ENCODE measurements at places on chromosomes 5 and 9.
A peak's percentile ranks its signal among the peaks of the same experiment; 100 is the strongest.

DNA sequence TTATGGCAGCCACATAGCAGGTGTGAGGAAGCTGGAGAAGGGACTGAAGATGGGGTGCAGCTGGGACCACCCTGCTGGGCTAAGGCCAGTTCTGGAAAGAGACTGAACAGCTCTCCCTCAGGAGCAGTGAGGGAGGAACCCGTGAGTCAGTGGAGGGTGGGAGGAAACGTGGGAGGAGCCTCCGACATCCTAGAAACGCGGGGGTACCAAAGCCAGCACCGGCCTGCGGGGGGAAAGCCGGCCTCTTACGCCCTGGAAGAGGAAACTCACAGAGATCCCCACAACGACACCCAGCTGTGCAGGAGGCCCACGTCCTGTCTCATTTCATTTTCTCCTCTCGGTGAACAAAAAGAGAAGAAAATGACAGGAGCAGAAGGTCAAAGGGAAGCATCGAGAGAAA, 185.8 kb upstream of the IRX4 start:
- no peak for DNase-seq

- no peak for DNase-seq
Measured at GRCh38 chr9:18138656-18139055, 335.3 kb upstream of the ADAMTSL1 start.

- DNase-seq: peak; percentile 43
Measured at GRCh38 chr9:137672907-137673791, 54.3 kb downstream of the EHMT1 start.

DNA sequence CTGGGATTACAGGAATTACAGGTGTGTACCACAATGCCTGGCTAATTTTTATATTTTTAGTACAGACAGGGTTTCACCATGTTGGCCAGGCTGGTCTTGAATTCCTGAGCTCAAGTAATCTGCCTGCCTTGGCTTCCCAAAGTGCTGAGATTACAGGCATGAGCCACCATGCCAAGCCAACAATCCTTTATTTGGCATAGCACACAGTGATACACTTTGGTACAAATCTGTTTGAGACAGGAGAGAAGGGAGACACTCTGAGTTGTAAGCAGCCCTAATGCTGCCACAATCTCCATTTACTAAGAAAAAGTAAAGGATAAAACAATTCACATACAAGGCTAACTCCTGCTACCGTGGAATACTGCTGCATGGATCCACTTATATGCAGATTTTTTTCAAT, 177.8 kb downstream of the RAPGEF6 start:
- no peak for DNase-seq

GRCh38 chr5:178547052-178547666, 43.0 kb downstream of the COL23A1 start:
- no peak for DNase-seq

GRCh38 chr9:130237763-130238524, 27.6 kb upstream of the HMCN2 start:
- DNase-seq: no peak

DNA sequence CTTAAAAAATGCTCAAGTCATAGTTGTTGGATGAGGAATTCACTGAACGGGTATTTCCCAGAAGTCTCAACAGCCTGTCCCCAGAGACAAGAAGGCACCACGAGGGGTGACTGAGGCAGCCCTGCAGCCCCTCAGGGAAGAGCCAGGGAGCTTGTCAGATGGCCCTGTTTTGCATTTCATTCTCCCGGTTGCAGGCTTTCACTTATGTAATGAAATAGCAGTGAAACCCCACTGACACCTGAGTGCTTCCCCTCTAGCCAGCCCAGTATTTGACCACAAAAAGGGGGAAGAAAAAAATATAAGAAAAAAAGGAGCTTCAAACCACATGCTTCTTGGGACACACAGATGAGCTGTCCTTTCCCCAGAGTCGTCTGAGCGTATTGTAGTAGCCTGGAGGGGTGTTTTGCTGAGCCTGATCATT, 75.3 kb upstream of the IL12B start:
- no peak for DNase-seq

GRCh38 chr9:36144309-36145232, 8.0 kb downstream of the GLIPR2 start:
- DNase-seq: peak; percentile 39

DNA sequence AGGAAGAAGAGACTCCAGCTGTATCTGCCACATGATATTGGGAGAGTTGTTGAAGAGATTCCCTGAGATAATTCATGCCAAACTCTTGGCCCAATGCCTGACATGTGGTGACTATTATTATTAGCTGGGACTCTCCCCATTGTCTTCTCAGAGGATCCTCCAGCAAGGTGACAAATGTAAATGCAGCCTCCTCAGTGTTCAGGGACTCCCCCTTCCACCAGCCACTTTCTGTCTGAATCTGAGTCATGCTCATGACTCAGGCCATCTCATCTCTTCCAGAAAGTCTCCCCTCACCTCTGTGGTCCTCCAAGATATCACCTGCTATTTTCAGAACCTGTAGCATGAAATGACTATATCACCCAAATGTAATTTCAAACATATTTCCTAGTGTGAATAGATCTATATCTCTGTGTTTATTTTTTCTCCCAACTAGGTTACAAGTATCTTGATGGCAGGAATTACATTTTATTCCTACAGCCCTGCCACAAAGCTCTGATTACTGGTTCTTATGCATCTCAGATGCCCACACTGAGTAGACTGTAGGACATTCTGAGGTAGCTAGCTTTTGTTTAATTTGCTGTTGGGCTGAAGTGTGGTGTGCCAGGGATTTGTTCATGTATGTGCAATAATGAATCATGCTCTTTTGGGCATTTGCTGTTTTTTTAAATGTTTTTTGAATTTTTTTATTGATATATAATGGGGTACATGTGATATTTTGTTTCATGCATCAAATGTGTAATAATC, 126.6 kb upstream of the IL12B start:
- no peak for DNase-seq

Data from effector memory CD8-positive, alpha-beta T cell (primary cell).